ENCODE measurements at places on chromosomes 11 and 22.
A peak's percentile ranks its signal among the peaks of the same experiment; 100 is the strongest.

DNA sequence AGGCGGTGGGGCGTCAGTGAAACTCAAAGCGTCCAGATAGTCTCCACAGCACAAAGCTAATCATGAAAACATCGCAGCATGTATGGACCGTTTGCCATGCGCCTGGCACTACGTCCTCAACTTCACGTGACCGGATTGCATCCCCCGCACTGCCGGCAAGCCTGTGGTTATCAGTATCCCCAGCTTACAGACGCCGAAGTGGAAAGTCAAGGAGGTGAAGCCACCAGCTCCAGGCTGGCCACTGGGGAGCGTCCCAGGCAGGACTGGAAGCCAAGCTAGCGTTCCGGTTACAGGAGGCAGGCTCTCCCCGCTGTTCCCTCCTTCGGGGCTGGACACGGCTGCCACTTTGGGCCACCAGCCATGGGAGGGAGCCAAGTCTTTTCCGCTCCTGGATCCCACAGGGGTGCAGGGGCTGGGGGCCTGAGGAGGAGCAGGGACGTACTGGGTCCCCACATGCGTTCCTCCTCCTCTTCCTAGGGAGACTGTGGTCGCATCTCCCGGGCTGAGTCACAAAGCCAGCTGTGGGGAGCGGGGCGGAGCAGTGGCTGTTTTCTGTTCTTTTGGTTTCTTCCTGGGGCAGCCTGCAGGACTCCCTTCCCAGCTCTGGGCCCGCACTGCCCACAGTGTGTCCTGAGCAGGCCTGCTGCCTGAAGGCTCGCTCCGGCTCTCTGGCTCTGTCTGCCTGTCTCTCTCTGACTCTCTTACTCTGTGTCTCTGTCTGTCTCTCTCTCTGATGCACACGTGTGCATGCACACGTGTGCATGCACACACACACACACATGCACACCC is 4.3 kb upstream of the OSBPL5 start:
- DNase-seq = peak; percentile 27

GRCh38 chr11:56688554-56689100 is 10.3 kb upstream of the OR9G1 start:
- no peak for DNase-seq

GRCh38 chr11:128609785-128610184 is 22.4 kb upstream of the ETS1 start:
- no peak for DNase-seq

GRCh38 chr11:134866981-134867675 is 455.1 kb upstream of the B3GAT1 start:
- DNase-seq = no peak

GRCh38 chr22:39486951-39487825 is 14.9 kb upstream of the MIEF1 start:
- DNase-seq = no peak

GRCh38 chr11:63855975-63856374 is 17.1 kb downstream of the MARK2 start:
- no peak for DNase-seq

GRCh38 chr11:69369945-69370344 is 76.0 kb downstream of the MYEOV start:
- no peak for DNase-seq

GRCh38 chr22:24157822-24158135 is 23.5 kb upstream of the SUSD2 start:
- DNase-seq = no peak

- no peak for DNase-seq
Observed at GRCh38 chr11:117218133-117218915, 13.5 kb downstream of the PCSK7 start.

- DNase-seq = no peak
Observed at GRCh38 chr11:65147352-65148075, 13.2 kb upstream of the SYVN1 start.
